ENCODE measurements at places on chromosomes 4 and X.

- no peak for DNase-seq
These were observed 46.9 kb upstream of the SLC25A4 start for GRCh38 chr4:185096032-185096653.

DNA sequence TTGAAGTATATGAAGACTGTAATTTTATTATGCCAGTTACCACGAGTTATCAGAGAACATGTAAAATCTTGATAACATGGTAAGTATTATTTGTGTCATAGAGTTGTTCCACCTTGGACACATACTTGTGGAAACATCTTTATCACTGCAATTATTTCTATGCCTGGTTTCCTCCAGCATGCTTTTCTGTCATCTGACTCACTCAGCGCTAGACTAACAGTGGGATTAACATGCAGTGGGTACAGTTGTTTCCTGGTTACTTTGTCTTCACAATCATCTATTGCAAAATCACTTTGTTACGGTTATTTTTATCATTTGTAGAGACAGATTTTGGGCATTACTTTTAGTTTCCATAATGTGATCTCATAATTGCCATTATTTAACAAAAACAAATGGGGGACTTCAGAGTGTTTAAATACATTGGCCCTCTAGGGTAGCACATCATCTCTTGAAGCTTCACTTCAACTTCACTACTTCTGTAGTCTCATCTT lies at the start of gene STATH:
STATH (plus strand) TSS at position 441 of the 491 bp plus-strand sequence. CDS start 2,472 bp downstream, outside the sequence.
- DNase-seq, result no peak

GRCh38 chr4:23717528-23718248 lies 172.2 kb downstream of the PPARGC1A start:
- DNase-seq, result no peak

DNA sequence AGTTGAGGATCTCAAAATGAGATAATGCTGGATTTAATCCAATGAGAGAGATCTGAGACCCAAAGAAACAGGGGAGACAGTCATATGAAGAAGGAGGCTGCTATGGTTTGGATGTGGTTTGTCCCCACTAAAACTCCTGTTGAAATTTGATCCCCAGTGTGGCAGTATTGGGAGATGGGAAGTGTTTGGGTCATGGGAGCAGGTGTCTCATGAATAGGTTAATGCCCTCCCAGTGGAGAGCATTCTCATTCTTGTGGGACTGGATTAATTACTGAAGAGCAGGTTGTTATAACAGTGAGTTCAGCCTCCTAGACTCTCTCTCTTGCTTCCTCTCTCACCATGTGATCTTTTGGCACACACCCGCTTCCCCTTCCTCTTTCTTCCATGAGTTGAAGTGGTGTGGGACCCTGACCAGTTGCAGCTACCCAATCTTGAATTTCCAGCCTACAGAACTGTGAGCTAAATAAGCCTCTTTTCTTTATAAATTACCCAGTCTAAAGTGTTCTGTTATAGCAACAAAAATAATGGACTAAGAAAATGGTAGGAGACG lies 70.3 kb downstream of the PPEF2 start:
- no peak for DNase-seq

DNA sequence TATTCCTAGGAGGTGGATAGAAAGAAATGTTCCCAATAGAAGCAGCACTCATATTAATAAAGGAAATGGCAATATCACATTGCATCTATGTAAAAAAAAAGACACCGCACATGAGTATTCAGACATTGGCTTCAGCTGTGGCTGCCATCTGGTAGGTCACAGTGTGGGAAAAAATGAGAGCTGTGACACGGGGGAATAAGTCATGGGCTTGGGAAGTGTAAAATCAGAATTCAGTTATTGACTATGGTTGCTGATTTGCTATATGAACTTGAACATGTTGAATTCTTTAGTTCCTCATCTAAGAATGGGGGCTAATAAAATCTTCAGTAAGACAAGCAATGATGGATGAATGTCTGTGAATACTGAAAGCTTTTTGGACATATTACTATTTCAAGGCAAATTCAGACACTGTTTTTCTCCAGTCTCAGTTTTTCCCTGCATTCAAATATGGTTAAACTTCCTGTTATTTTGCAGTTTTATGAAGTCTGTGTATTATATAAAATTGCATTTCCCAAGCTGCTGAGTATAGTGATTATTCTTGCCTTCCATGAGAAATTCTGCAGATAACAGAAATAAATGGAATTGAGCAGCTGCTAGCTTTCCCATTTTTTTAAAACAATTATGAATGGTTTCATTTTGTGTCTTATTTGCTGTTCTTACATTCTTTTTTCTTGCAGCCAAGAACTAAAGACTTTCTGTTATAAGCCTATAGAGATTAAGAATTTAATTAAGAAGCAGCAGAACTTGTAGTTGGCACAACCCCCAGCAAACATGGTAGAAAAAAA lies 221.0 kb downstream of the ANKRD50 start:
- no peak for DNase-seq

DNA sequence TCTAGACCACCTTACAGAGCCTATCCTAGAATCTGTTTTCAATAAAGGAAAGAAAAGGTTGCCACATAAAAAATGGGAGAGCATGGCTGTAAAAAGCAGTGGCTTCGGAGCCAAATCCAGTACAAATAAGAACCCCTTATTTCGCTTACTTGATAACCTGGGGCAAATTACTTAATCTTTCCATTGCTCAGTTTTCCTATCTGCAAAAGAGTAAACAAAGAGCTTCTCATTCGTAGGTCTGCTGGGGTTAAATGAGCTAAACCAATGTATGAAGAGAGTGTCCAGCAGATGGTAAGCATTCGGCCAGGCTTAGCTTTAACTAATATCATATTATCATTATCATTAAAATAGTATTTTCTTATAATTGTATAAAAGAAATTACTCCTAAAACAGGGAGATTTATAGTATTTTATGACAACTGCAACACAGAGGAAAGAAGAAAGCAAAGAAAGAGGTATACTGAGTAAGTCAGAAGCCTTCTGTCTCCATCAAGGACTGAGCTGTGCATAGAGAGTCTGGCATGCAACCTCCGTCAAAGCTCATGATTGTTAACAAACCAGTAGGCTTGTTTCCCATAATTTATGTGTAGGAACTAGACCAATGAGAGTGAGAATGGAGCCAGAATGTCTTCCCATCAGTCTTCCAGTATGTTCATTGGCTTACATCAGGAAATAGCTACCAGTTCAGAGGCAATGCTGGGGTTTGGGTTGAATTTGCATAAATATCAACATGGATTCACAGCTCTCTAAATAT lies 364.9 kb downstream of the UNC5C start:
- no peak for DNase-seq

GRCh38 chrX:100745205-100745604 lies 13.3 kb upstream of the SYTL4 start:
- DNase-seq, result no peak

DNA sequence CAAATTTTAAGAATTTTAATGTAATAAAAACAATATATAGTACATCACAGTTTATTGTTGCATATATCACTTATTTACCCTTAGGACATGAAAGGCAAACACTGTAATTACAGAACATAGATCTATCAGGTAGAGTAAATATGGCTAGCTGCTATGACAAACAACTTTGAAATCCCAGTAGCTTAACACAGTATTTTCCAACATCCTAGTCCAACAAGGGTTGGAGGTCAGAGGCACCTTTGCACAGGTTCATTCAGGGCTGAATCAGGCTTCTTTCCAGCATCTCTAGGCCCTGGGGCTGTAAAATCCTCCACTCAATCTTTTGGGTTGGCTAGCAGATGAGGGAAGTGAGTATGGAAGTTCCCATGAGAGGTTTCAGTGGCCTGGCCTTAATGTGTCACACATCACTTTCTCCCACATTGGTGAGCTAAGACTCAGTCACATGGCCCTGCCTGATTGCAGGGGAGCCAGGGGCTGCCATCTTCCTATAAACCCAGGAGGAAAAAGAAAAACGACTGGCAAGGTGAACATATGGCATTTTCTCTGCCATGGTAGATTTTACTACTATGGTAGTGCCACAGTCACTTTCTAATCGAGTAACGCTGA lies 32.9 kb downstream of the HERC6 start:
- no peak for DNase-seq

DNA sequence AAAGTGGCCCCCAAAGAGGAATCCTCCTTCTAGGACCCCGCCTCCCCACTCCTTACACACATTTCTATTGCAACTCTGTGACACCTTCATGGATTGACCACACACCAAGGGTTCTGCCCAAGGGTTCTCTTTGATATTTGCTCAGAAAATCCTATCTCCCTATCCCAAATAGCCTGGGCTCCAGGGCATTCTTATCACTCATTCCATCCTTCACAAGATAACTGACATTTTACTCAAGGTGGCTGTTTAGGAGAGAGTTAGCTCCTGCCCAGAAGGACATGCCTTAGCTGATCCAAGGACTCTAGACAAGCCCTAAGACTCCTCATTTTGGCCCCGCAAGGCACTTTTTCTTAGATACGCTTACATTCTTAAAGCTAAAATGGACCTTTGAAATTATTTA lies 47.4 kb downstream of the ATXN3L start:
- DNase-seq, result no peak

DNA sequence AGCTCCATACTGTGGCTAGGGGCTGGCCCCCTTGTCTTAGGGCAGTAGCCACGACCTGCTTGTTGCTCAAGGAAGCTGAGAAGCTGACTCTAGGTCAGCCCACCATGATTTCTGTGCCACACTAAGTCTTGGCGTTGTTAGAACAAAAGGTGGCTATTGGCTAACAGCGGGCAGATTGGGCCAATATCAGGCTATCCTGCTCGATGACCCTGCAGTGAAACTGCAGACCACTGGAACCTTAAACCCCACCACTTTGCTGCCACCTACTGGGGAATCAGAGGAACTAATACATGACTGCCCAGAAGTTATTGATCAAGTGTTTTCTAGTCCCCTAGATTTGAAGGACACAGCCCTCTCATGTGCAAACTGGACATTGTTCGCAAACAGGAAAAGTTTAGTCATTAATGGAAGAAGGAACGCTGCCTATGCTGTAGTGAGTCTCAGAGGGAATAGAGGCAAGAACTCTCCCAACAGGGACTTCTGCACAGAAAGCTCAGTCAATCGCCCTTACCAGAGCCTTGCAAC lies 17.0 kb upstream of the PAPSS1 start:
- no peak for DNase-seq

DNA sequence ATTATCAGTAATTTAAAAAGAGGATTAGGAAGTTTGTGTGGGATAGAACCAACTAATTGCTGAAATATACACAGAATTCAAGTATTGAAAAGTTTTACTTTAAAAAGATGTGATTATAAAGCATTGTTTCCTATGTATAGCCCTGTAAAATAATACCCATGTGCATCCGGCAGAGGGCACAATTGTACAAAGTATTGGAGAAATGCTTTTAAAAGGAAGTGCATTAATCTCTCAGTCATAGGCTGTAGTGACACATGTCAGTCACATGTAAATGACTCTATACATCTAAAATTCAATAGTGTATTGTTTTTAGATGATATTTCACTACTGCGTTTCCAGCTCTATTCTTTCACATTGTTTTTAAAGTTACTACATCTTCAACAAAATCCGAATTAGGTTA lies 9.7 kb upstream of the GEMIN8 start:
- peak; percentile 13 for DNase-seq

DNA sequence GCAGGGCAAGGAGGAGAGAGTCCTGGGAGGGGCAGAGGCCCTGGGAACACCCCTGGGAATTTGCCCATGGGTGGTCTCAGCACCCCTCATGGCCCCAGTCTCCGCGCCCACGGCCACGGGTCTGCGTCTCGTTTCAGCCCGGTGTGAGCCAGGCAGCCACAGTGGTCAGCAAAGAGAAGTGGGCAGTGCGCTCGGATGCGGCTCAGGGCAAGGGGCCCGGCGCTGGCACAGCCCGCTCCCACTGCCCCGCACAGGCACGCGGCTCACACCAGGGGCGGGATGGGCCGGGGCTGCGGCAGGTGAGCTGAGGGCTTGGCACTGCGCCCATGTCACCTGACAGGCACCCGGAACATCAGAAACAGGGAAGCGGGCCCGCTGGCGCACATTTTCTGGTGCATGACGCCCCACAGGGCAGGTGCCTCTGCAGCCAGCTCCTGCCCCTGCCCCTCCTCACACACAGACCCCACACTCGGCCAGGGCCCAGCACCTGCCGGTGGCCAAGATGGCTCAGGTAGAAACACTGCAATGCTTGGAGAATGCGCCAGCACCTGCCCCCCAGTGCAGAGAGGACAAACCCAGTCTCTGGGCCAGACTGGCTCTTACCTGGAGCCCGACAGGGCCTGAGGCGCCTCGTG lies 41.9 kb upstream of the MXD4 start:
- DNase-seq, result no peak

DNA sequence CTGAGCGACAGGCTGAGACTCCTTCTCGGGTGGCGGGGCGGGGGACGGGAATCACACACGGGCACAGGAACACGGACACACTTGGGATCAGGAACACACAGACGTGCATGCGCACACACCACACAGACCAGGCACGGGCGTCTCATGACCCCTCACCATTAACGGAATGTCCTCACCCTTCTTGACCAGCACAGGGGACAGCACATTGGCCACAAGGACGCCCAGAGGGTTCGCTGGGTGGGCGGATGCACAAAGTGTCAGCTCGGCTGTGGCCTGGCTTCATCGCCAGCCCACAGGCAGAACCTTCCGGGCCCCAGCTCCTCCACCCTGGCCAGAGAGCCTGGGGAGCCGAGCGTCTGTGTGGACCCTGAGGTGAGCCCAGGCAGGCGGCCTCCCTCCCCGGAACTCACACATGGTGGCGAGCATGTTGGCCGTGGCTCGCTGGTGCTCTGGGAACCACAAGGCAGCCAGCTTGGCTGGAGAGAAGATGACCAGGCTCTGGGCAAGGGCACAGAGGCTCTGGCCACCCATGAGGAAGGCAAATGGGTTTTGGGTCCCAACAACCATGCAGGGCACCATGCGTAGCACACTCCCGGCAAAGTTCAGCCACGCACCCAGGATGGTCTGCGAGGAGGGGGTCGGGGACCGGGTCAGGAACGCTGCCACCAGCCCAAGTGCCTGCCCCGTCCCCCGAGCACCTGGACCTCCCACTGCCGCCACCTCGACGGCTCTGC lies 3.1 kb downstream of the SLC49A3 start:
- DNase-seq, result no peak

- DNase-seq, result no peak
These were observed 10.1 kb downstream of the WFS1 start for GRCh38 chr4:6279582-6280289.

DNA sequence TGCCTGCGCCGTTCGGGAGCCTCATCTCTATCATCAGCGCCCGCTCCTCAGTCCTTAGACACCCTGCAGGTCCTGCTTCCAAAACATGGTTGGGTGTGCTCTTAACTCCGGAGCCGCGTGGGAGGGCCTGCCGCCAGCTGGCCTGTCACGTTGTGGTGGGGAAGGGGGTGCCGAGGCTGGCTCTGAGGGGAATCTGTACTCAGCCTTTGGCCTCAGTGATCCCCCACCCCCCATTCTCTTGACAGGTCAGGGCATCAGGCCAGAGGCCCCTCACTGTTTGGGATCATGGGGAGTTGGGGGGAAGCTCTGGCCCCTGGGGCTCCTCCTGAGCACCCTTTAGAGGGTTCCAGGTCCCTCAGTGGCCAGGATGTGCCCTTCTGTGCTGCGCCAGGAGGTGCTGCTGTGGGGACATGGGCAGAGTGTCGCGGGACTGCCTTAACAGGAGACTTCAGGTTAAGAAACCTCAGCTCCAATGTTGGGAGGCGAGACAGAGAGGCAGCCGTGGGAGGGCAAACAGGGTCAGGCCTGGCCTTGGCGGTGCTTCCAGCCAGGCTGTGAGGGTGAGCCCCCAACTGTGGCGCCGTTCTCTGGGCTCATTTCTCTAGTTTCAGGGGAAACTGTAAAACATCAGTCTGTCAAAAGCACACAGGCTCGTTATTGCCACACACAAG lies 33.5 kb downstream of the TRMT44 start:
- no peak for DNase-seq

All from renal cortex interstitium (tissue), 15 donors.